Activated CD8-positive, alpha-beta T cell treated with anti-CD3 and anti-CD28 coated beads, Interleukin-2, amount 10 ng/mL, durations not matched to agents 7 days and 5 days (primary cell): ENCODE measurements at places on chromosomes 7 and 10. TPM values are rescaled to one million over a fixed set of nuclear protein-coding genes. Genes with fewer than 3 reads are reported as not detected.

Gene TBL2
- total RNA-seq, result 26.1 TPM

DNA sequence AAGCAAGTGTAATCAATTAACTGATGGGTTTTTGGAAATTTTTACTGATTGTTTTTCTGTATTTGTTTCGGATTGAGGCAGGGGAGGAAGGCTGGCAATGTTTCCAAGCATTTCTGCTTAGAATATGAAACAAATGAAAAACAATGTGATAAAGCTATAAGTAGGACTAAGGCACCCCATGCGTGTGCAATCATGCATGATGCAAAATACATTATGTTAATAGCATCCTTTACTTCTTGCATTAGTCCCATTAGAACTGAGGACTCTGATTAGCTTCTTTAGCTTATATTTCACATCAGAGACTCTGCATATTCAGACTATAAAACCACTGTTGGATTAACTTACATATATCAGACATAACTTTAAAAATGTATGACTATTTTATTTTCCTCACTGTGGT lies 48.7 kb upstream of the AGMO start:
- H3K27me3 ChIP-seq, result no peaks in the 10 kb centered on the region
- no peak for DNase-seq
- H3K27ac ChIP-seq, result no peak overlapping the region
- H3K4me1 ChIP-seq, result no peaks in the 10 kb centered on the region
- no peaks in the 10 kb centered on the region for H3K36me3 ChIP-seq

Gene MKX
- total RNA-seq, result not detected

- no peaks in the 10 kb centered on the region for H3K27me3 ChIP-seq
- H3K4me1 ChIP-seq, result no peaks in the 10 kb centered on the region
- DNase-seq, result no peak
- no peak overlapping the region for H3K4me3 ChIP-seq
These were observed 55.0 kb downstream of the RAB11FIP2 start for GRCh38 chr10:117991701-117992100.

DNA sequence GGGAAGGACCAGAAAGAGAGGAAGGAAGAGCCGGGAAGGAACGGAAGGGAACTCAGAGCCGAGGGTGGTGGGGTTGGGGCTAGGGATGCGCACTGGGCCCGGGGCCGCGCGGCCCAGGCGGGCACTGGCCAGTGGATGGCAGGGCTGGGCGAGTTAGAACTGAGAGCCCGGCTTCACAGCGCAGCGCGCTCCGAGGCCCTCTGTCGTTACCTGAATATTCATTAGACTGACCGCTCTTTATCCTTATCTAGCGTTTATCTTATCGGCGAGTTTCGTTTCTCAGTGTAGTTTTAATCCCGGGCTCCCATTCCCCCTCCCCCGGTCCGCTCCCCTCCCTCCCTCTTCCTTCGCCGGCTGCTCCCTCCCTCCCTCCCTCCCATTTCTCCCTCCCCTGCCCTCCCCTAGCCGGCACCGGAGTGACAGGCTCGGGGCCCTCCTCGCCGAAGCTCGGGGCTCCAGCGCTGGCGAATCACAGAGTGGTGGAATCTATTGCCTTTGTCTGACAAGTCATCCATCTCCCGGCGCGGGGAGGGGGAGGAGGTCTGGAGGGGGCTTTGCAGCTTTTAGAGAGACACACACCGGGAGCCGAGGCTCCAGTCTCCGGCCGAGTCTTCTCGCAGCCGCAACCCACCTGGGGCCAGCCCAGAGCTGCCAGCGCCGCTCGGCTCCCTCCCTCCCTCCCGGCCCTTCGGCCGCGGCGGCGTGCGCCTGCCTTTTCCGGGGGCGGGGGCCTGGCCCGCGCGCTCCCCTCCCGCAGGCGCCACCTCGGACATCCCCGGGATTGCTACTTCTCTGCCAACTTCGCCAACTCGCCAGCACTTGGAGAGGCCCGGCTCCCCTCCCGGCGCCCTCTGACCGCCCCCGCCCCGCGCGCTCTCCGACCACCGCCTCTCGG lies at the start of gene PAX2:
Gene PAX2 (plus strand): TSS at position 596 of the 895 bp plus-strand sequence. CDS start 679 bp downstream, outside the sequence.
- H3K27ac ChIP-seq, result no peak within 1 kb of the TSS
- H3K4me3 ChIP-seq, result peak within 1 kb of the TSS; percentile 34
- no peaks in the 10 kb centered on the region for H3K36me3 ChIP-seq
- DNase-seq, result no peak
- peaks cover 81% of the 10 kb centered on the region for H3K27me3 ChIP-seq
- peaks cover 28% of the 10 kb centered on the region for H3K4me1 ChIP-seq

DNA sequence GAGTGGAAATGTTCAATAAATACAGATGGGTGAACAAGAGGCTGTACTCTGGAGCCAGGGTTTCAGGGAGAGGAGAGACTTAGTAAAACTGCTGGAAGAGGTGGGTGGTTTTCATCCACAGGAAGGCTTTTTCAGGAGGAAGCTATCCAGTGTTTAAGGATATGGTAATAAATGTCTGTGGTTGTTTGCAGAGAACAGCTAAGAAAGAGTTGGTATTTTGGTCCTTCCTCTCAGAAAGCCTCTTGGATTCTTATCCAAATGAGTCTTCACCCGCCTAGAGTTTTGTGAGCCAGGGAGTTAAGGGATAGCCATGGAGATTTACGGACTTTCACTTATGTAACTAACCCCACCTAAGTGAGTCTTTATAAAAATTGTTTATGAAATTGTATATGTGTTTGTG lies 95.7 kb downstream of the GNAI1 start:
- H3K4me1 ChIP-seq, result no peaks in the 10 kb centered on the region
- no peaks in the 10 kb centered on the region for H3K27me3 ChIP-seq
- no peak for DNase-seq
- H3K27ac ChIP-seq, result no peak overlapping the region

DNA sequence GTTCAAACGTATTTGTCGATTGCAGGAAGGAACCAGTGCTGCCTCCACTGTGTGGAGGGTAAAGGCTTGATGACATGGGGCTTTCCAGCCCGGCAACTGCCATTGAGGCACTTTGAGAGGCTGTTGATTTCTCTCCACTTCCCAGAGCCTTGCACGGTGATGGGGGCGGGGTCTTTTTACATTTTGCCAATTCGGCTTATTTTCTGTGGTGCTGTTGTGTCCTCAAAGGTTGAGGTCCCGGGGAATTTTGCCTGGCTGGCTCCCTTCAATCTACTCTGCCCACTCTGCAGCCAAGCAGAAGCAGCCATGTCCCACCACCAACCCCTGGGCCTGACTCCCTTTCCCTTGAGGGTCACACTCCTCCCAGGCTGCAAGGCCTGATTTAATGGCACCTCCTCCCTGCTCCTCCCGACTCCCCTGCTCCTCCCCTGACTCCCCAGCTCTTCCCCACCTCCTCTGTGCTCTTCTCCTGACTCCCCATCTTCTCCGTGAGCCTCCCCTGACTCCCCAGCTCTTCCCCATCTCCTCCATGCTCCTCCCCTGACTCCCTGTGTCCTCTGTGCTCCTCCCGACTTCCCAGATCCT lies 39.0 kb downstream of the OAT start:
- no peak overlapping the region for H3K4me3 ChIP-seq
- no peak overlapping the region for H3K27ac ChIP-seq

Gene DPCD
- 6.2 TPM for total RNA-seq

Gene LOXL4
- total RNA-seq, result not detected

- no peaks in the 10 kb centered on the region for H3K36me3 ChIP-seq
- H3K4me1 ChIP-seq, result peaks cover 18% of the 10 kb centered on the region
- peak; percentile 64 for DNase-seq
- H3K4me3 ChIP-seq, result peak overlapping the region; percentile 42
- H3K27ac ChIP-seq, result peak overlapping the region; percentile 86
- peaks cover 37% of the 10 kb centered on the region for H3K27me3 ChIP-seq
These were observed 145.2 kb downstream of the FRMD4A start for GRCh38 chr10:14185316-14186045.
